GM23338 (cell line): ENCODE measurements at places on chromosomes 4 and X.

GRCh38 chr4:156638334-156638733, 333.3 kb downstream of the PDGFC start:
- DNase-seq, result peak; percentile 44

- DNase-seq, result peak; percentile 79
Observed at GRCh38 chr4:37802068-37802666, 24.3 kb upstream of the PGM2 start.

DNA sequence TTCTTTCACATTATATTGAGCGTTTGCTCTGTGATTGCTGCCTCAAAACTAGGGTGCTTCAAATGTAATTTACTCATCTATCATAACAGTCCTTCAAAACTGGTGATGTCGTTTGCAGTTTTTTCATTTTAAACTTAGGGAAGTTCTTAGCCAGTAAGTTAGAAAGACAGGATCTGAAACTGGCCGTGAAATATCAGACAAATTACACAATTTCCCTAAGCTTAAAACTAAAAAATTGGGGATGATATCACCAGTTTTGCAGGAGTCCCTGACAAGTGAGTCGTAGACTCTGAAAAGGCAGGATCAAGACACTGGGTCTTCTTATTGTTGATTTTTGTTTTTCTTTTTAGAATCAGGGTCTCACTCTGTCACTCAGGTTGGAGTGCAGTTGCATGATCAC, 44.8 kb downstream of the MOB1B start:
- no peak for DNase-seq

DNA sequence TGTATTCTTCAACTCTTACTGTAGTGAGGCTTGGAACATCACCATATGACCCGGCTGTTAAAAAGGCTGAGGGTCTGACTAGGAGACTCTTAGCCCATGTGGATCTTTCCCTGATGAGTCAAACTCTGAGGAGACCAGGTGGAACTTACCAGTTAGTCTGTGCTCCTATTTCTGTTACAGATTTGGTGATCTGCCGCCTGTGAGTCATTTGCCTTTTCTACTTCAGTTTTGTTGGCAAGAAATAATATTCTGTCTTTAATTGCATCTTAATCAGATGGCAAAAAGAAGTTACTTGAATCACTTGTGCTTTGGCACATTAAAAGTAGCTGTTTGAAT, 48.4 kb downstream of the MTM1 start:
- no peak for DNase-seq

GRCh38 chr4:7976634-7977033, 37.0 kb upstream of the AFAP1 start:
- DNase-seq, result no peak

DNA sequence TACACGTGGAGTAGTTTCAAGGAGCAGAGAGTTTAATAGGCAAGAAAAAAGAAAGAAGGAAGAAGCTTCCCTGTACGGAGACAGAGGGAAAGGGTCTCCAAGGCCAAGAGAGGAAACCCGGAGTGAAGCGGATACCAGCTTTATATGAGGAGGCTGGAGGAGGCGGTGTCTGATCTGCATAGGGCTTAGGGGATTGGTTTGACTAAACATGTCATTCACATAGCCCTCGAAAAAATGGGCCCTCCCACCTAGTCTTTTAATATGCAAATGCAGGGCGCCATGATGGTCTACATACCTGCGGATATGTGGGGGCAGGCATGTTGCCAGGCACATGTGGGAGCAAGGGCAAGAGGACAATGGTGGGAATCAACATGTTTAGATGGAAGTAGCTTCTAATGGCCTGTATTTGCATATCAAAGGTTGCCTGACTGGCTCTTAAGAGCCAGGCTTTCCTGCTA, 103.1 kb upstream of the UGT8 start:
- DNase-seq, result peak; percentile 99

DNA sequence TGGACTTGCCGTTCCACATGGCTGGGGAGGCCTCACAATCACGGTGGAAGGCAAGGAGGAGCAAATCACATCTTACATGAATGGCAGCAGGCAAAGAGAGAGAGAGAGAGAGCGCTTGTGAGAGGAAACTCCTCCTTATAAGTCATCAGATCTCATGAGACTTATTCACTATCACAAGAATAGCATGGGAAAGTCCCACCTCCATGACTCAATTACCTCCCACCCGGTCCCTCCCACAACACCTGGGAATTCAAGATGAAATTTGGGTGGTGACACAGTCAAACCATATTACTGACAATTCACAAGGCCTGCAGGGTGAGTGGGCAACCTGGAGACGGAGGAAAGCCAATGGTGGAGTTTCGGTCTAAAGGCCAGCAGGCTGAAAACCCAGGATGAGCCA, 394.3 kb upstream of the TRAM1L1 start:
- DNase-seq, result no peak

- DNase-seq, result no peak
Observed at GRCh38 chrX:1139185-1139500, 73.3 kb downstream of the CRLF2 start.

GRCh38 chrX:38548508-38548907, 12.8 kb upstream of the TSPAN7 start:
- DNase-seq, result no peak

DNA sequence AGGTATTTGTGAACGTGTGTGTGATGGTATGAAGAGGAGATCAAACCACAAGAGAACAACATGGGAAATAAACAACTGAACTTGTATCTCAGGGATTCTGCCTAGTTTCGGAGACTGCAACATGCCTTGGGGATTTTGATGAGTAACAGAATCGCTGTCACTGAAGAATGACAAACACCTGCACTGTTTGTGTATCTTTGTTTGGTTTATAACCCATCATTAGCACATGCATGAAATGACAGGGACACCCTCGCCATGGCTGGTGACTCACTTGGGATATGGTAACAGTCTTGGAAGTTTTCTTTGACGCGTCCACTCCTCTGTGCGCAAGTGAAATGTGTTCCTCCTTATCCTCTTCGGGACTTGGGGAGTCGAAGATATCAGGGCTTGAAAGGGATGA, 30.3 kb upstream of the MAP3K15 start:
- no peak for DNase-seq

DNA sequence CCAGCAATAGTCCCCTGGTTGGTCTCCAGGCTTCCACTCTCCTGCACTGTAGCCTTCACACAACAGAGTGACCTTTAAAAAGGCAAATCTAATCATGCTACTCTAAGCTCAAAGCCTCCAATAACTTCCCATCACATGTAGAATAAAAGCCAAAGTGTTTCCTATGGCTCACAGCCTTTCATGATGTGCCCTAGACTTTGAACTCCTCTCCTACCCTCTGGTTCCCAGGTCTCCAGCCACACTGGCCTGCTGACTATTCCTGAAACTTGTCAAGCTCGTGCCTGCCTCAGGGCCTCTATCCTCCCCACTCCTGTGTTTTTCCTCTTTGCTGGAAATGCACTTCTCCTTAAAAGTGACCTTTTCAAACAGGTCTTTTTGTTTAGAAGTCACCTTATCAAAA, 3.1 kb downstream of the MANBA start:
- no peak for DNase-seq

DNA sequence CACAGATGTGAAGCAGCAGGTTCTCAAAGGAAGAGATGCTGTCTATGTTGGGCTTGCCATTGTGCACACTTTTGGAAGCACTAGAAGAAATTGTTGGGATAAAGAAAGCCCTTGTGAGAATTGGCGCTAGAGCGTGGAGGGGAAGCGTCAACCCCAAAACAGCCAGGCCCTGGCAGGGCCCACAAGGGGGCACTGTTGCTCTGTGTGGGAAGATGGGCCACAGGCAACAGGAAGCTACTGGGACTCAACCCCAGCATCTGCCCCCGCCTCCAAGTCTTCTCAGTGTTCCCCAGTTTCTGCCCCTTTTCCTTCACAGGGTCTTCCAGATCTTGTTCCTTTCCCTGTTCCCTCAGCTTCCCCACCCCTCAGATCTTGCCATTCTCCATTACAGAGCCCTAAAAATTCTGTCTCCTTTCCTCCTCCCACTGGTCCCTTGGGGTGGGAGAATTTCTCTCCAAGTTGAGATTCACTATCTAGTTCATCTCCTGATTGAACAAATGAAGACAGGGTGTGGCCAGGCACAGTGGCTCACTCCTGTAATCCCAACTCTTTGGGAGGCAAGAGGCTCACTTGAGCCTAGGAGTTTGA, 85.5 kb downstream of the STARD8 start:
- peak; percentile 73 for DNase-seq
